ENCODE measurements at places on chromosomes 3 and 15.

DNA sequence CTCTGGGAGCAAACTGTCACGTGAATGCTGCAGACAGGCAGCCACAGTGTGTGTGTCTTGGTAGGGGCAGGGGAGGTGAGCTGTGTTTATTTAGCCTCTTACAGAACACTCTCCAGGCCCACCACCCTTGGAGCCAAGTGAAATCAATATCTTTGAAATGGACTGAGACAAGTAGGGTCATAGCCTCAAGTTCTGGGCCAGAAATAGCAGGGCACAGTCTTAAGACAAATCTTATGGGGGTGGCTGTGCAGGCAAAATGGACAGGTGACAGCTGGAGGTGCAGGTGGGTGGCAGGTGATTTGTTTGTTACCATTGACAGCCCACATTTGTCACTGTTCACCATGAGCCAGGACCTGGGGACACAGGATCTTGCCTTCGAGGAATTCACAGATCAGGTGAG, 93.6 kb upstream of the NMNAT3 start:
- DNase-seq: no peak

DNA sequence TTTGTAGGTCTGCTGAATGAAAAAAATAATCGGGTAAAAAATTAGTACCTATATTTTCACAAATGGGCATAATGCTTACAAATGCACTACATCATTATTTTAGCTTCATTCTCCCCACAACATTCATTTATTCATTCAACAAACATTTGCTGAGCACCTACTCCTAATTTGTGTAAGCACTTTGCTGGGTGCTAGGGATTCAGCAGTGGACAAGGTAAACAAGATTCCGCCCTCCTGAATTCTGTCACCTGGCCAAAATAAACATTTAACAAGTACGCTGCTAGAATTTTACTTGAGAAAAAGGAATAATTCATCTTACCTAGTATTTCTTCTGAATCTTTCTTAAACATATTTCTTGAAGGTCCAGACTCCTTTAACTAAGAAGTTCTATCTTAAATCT, 72.1 kb downstream of the TIGIT start:
- no peak for DNase-seq

GRCh38 chr3:116299646-116300081, 145.6 kb downstream of the LSAMP start:
- DNase-seq: no peak

GRCh38 chr3:125140818-125141595, 71.5 kb downstream of the SLC12A8 start:
- DNase-seq: no peak

- DNase-seq: no peak
Observed at GRCh38 chr3:37856381-37856780, 5.3 kb upstream of the CTDSPL start.

DNA sequence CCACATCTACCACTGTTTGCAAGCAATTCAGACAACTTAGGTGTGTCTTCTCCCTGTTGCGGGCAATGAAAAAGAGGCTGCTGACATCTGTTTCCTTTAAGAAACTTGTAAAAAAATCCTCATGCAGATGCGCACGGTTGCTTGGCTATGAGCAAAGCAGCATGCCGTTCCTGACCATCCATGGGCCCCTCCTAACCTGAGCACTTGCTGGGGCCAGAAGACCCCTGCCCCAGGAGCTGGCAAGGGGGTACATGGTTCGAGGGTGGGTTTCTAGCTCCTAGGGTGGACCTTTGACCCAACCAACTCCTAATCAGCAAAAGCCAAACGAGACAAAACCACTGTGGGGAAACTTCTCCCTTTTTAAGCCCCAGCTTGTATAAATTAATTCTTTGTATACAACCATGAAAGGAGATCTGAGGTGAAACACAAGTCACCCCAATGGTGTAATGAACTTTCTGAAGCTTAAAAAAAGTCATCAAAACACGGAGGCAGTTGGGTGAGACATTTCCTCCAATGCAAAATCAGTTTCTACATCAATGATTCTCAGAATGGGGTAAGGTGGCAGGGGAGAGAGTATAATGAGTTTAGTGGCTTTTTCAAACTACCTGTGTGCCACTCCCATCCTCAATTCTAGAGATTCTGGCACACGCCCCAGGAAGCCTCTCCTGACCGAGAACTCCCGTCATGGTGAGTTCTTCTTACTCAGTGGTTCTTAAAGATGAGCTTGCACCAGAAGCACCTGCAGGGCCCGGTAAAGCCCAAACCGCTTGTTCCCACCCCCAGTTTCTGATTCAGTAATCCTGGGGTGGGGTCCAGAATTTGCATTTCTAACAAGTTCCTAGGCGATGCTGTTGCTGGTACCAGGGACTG, 44.1 kb downstream of the CPN2 start:
- no peak for DNase-seq
